Hypothalamus (tissue), 51 donors: ENCODE measurements at places on chromosomes 16 and 17.

- no peak for DNase-seq
Observed at GRCh38 chr16:19991614-19992013, 82.1 kb downstream of the GPR139 start.

DNA sequence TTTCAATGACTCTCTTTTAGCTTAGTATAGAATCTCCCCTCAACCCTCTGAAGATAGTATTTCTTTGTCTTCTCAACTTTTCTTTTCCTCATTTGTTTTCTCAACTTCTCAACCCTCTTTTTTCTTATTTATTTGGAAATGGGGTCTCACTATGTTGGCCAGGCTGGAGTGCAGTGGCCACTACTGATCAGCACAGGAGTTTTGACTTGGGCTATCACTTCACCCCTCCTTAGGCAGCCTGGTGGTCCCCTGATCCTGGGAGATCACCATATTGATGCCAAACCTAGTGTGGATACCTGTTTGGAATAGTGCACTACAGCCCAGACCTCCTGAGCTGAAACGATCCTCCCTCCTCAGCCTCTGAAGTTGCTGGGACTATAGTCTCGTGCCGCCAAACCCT is 79.8 kb downstream of the PITPNC1 start:
- DNase-seq = no peak

DNA sequence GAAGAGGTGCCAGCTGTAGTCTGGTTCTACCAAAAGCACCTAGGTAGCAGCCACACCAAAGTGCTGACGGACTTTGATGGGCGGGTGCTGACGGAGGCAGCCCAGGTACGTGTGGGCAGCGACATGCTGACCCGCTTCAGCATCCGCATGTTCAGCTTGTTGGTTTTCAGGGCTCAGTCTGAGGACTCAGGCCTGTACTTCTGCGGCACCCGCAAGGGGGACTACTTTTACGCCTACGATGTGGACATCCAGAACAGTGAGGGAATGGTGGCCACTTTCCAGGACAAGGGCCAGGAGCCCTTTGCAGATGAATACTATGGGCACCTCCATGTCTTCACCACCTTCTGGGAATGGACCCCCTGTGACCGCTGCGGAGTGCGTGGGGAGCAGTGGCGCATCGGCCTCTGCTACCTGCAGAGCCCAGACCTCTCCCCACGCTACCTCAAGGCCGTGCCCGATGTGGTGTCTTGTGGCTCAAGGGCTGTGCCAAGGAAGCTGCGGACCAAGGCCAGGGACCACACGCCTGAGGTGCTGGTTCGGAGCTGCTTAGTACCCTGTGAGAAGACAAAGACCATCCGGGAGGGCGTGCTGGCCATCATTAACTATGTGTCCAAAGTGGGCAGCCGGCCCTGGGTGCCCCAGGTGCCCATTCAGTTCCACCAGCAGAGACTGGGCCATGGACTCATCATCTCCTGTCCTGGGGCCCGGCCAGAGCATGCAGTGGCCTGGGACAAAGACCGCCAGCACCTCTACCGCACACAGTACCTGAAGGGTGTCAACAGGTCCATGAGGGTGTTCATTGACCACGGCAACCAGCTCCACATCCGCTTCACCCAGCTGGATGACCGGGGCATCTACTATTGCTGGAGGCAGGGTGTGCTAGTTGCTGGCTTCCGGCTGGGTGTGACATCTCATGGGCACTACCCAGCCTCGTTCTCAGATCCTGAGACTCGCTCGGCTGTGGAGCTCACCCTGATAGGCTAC is 5.0 kb upstream of the EFTUD2 start:
- no peak for DNase-seq

- DNase-seq = no peak
Observed at GRCh38 chr16:19363740-19364139, 53.9 kb upstream of the TMC5 start.

GRCh38 chr17:70912716-70913485 is 743.6 kb downstream of the KCNJ2 start:
- no peak for DNase-seq

GRCh38 chr17:33615861-33616260 is 322.8 kb upstream of the ASIC2 start:
- DNase-seq = no peak

DNA sequence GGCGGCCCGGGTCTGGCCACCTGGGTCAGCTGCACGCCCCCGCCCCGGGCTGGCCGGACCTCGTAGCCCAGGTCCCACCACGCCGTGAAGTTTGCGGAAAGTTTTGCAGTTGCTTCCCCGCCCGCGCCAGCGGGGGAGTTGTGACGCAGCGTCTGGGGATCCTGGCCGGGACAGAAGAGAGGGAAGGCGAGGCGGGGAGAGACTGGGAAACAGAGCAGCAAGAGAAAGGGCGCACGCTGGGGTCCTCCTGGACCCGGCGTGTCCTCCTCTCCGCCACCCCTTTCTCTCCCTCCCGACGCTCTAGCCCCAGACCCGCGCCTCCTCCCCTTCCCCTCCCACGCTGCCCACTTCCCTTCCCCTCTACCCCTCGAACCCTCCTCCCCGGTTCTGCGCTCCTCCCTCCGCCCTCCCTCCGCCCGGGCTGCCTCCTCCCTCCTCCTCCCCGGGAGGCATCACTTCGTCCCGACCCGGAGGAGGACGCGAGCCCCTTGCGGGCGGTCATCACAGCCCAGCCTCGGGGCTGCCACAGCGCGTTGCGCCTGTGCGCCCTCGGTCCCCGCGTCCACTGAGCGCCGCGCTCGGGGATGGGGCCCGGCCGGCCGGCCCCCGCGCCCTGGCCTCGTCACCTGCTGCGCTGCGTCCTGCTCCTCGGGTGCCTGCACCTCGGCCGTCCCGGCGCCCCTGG is at the start of gene MRC2:
MRC2 (plus strand) TSS at position 452 of the 685 bp plus-strand sequence; CDS start at position 585, 133 bp downstream.
- no peak for DNase-seq

GRCh38 chr16:929227-930073 is 41.3 kb downstream of the LMF1 start:
- no peak for DNase-seq

DNA sequence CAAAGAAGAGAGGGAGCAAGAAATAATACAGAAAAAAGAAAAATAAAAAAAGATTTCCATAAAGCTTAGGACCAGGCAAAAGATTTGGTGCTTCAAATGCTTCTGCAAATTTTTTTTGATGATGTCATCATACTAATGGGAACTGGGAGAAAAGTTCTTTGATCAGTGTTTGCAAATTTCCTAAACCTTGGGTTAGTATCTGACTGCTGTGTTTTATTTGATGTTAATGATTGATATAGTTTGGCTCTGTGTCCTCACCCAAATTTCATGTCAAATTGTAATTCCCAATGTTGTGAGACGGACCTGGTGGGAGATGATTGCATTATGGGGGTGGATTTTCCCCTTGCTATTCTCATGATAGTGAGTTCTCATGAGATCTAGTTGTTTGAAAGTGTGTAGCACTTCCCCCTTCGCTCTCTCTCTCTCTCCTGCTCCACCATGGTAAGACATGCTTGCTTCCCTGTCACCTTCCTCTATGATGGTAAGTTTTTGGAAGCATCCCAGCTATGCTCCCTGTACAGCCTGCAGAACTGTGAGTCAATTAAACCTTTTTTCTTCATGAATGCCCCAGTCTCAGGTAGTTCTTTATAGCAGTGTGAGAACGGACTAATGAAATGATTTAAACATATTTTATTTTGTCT is 72.6 kb downstream of the TMEM100 start:
- DNase-seq = no peak

- no peak for DNase-seq
Observed at GRCh38 chr16:68825427-68825826, 17.9 kb upstream of the TANGO6 start.

GRCh38 chr17:8154608-8155155 is 2.5 kb upstream of the PER1 start:
- DNase-seq = no peak

DNA sequence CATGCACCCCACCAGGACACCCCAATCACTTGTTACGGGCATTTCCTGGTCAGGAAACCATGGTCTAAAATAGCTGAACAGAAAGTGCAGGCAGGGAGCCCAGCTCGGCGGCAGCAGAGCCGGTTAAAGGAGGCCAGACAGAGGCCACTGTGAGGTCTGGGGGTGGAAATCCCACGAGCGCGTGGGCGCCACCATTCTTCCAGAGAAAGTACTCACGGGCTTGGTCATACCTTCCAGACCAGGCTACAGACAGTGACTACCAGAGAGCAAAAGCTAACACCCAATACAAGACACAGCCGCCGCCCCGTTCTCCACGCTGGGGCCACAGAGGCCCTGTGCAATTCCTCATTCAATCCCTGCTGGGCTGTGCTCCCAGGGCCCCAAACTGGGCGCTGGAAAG is 11.9 kb downstream of the CEP131 start:
- DNase-seq = no peak

- no peak for DNase-seq
Observed at GRCh38 chr17:72514891-72515290, 394.1 kb downstream of the SOX9 start.

DNA sequence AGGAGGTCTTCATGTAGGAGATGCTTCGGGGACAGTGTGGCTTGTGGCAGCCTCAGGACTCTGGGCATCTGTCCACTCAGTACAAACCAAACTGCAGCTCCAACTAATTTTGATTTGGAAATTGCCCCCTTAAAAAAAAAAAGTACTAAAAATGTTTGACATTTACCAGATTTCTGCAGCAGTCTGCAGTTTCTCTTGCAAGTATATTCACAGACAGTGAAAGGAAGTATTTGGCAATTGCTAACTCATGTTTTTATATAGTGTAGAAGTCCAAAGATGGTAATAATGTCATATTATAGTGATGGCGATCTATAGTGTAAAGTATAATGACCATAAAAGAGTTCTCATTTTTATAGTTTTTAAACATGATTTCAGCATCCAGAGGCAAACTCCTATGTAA is 218.6 kb downstream of the PRKCA start:
- no peak for DNase-seq

DNA sequence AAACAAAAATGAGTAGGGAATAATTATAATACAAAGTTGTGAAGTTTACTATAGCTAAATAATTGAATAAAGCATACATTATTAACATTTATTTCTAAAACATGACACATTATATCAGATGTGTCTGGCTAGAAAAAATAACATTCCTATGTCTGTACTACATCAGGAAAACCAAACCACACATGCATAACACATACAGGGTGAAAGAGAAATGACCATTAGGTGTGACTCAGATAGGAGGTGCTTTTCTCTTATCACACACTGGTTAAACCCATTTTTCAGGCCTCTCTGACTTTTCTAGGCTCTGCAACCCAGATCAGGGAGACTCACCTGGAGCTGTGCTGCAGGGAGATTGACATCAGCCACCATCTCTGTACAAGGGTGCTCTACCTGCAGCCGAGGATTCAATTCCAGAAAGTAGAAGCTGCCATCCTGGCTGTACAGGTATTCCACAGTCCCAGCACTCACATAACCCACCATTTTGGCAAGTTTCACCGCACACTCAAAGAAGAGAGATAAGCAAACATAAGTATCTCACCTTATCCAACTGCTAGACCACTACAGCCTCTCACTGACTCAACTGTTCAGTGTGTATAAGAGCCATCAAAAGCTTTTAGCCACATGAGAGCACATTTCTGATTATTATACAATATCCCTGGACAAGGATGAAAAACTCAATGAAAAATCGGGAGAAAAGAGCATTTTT is 116.6 kb upstream of the C17orf78 start:
- no peak for DNase-seq

- no peak for DNase-seq
Observed at GRCh38 chr16:85088570-85089199, 23.6 kb downstream of the CIBAR2 start.

DNA sequence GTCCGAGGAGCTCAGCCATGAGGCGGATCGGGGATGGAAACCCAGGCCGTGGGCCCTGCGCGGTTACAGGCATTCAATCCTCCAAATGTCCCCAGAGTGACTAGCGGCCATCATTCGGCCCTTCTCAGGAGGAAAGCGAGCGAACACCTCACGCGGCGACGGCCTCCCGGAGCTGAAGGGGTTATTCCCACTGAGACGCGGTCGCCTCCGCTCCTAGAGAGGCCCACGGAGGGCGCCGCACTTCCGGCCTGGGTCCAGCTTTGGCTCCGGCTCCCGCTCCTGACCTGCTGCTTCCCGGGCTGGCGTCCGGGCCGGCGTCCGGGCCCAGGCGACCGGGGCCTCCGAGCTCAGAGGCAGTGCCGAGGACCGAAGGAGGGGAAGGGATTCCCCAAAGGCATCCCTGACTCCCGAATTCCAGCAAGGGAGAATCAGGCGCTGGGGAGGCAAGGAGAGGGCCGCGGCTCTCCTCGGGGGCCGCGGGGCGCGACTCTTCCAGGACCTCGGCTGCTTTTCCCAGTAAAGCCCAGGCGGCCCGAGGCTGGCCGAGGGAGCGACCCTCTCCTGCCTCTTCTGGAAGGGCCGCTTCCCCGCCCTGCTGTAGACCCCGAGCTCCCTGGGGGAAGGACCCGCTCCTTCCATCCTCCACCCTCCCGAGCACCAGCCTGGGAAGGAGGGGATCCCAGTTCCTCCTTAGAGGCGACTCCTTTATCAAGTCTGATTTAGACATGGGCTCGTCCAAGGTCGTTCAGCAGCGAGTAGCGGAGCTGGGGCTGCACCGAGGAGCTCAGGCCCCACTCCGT is 18.6 kb upstream of the ZNF629 start:
- DNase-seq = peak; percentile 83

DNA sequence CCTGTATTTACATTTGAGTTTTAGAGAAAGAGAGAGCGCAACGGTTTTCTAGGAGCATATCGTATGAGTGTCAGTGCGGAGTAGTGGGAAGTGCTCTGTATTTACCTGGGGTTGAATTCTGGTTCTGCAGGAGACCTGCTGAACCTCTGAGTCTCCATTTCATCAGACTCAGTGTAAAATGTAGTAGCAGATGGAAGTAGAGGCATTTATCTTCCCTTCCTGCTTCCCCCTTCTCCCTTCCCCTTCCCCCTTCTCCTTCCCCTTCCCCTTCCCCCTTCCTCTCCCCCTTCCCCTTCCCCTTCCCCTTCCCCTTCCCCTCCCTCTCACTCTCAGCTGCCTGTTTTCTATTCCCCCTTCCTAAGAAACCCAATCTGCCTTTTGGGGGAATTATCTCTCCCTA is 426.9 kb downstream of the NPIPA7 start:
- DNase-seq = no peak

DNA sequence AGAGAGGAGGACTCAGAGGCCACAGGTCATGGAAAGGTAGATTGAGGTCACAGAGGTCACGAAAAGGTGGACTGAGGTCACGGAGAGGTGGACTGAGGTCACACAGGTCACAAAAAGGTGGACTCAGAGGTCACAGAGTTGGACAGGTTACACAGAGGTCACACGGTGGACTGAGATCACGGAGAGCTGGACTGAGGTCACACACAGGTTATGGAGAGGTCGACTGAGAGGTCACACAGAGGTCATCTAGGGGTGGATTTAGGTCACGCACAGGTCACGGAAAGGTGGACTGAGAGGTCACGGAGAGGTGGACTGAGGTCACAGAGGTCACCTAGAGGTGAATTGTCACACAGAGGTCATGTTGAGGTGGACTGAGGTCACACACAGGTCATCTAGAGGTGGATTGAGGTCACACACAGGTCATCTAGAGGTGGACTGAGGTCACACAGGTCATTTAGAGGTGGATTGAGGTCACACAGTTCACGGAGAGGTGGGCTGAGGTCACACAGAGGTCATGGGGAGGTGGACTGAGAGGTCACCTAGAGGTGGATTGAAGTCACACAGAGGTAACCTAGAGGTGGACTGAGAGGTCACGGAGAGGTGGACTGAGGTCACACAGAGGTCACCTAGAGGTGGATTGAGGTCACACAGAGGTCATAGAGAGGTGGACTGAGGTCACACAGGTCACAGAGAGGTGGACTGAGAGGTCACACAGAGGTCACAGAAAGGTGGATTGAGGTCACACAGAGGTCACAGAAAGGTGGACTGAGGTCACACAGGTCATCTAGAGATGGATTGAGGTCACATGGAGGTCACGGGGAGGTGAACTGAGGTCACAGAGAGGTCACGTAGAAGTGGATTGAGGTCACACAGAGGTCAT is 26.7 kb upstream of the JPT2 start:
- DNase-seq = no peak

- DNase-seq = no peak
Observed at GRCh38 chr16:50592996-50593395, 44.8 kb downstream of the NKD1 start.
